ENCODE measurements at places on chromosomes 7 and 10.

- peak; percentile 91 for DNase-seq
Observed at GRCh38 chr7:158824028-158824427, 5.3 kb downstream of the ESYT2 start.

- no peak for DNase-seq
Observed at GRCh38 chr10:95414844-95415485, 124.2 kb upstream of the PDLIM1 start.

GRCh38 chr10:79239924-79240581 is 107.2 kb upstream of the PPIF start:
- DNase-seq = no peak

GRCh38 chr10:112915590-112916572 is 34.2 kb upstream of the TCF7L2 start:
- no peak for DNase-seq

DNA sequence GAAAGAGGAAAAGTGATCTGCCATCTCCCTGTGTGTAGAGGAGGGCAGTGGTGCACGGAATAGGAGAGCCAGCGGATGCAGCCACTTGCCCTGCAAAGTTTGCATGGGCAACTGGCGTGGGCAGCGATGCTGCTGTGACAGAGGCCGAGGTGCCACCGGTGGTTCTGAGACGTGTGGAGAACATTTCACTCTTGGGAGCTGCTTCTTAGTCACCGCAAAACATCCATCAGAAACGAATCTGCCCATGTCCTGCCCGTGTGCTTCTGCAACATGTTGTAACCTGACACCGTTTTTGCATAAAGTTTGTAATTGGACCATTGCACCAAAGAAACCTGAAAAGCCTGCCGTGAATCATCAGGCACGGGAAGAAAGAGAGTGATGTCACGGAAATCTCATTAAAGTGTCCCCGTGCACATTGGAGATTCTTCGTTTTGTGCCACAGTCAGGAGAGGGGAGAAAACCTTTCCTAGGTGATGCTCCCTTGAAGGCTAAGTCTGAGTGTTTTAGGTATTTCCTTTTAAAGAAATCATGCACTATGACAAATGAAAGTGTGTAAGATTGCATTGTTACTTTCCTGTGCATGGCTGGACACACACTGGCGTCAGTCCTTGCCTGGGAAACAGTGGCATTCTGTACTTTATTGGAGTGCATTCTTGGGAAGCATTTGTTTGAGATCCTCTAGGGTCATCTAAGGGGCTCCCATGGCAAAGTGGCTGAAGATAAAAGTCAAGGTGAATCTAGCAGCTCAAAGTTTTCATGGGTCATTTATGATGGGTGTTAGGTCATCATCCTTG is 302.6 kb downstream of the KLF6 start:
- no peak for DNase-seq

DNA sequence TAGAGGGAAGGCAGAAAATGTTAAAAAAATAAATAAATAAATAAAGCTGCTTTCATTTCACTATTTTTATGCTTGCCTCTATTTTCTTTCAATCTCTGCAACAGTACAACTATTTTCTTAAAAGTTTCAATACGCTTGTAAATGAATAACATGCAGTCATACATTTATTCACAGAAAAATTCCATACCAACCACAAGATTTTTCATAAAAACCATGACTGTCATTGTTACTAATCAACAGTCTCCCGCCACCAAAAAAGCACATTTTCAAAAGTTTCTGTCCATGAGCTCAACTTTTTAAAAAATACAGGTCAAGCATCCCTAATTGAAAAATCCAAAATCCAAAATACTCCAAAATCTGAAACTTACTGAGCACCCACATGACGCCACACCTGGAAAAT is 5.3 kb downstream of the PARD3 start:
- DNase-seq = no peak

DNA sequence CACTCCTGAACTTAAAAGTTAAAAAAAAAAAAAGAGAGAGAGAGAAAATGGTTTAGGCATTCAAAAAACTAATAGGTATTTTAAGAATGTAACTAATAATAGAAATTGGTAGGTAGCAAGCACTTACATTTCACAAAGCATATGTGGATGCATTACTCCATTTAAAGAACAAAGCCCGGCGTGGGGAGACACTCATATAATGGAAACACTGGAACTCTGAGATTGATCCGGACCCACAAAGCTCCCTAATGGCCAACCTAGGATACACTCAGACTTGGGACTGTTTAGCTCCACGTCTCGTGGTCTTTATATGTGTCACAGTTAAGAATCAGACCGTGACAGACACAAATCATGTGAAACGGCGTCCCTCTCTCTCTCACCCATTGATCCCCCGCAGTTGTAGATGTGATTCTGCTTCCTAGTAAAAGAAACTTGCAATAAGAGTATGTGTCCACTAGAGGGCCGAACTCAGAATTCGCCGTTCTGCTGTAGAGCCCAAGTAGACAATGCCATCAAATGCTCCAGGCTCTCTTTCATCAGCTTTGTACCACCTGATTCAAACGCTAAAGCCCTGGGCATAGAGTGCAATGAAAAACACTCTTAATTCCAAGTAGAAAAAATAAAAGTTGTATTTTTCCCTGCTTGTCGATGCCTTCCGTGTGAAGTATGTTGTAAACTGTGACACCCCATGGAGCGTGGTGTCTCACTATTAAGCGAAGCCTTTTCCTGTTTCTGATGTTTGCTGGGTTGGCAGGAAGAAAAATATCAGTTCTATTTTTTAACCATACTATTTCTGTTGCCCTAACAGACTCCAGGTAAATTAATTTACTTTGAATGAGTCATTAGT is 429.0 kb upstream of the MTPN start:
- DNase-seq = peak; percentile 63

- DNase-seq = no peak
Observed at GRCh38 chr10:22764639-22765038, 50.3 kb upstream of the PIP4K2A start.

DNA sequence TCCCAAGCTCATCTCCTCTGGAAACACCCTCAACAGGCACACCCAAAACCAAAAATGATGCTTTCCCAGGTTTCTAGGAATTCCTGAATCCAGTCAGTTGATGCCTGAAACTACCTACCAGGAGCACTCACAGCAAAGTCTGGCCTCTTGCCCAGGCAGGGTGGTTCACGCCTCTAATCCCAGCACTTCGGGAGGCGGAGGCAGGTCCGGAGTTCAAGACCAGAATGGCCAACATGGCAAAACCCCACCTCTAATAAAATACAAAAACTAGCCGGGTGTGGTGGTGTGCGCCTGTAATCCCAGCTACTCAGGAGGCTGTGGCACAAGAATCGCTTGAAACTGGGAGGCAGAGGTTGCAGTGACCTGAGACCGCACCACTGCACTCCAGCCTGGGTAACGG is 1.9 kb downstream of the MAD1L1 start:
- no peak for DNase-seq

Data from activated CD4-positive, alpha-beta T cell treated with anti-CD3 and anti-CD28 coated beads, Interleukin-10, Interleukin-2, amounts not matched to agents 100 ng/mL and 50 ng/mL, durations not matched to agents 16 hours and 8 hours (primary cell).